ENCODE measurements at places on chromosomes 5 and 9. TPM values are rescaled to one million over a fixed set of nuclear protein-coding genes. Genes with fewer than 3 reads are reported as not detected.

GRCh38 chr5:31888564-31888963, 249.6 kb downstream of the PDZD2 start:
- H3K4me3 ChIP-seq, result no peak overlapping the region
- H3K27ac ChIP-seq, result no peak overlapping the region
- DNase-seq, result no peak
- no peaks in the 10 kb centered on the region for H3K4me1 ChIP-seq
- H3K36me3 ChIP-seq, result no peaks in the 10 kb centered on the region
- no peaks in the 10 kb centered on the region for H3K27me3 ChIP-seq

DNA sequence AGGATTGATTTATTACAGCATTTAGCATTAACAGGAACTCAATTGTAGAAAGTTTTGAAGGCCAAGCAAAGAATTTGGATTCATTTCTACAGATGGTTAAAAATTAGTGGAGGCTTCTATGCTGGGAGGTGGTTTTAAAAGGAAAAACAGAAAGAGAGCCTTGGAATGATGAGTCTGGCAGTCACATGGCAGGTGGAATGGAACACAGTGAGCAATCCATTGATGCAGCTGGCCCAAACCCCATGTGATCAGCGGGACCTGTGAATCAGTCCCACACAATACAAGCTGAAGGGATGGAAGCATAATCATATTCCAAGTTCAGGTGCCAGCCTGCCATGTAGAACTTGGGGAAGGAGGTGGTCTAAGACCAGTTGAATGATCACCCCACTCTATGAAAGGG, 147.9 kb downstream of the PIP5K1B start:
- no peak overlapping the region for H3K27ac ChIP-seq
- H3K4me3 ChIP-seq, result no peak overlapping the region
- H3K36me3 ChIP-seq, result no peaks in the 10 kb centered on the region
- peaks cover 38% of the 10 kb centered on the region for H3K27me3 ChIP-seq
- DNase-seq, result no peak

GRCh38 chr5:80592105-80592504, 22.0 kb upstream of the ANKRD34B start:
- DNase-seq, result no peak
- H3K27ac ChIP-seq, result no peak overlapping the region
- H3K27me3 ChIP-seq, result no peaks in the 10 kb centered on the region

GRCh38 chr5:63822614-63823013, 139.6 kb downstream of the HTR1A start:
- H3K36me3 ChIP-seq, result no peaks in the 10 kb centered on the region
- no peaks in the 10 kb centered on the region for H3K4me1 ChIP-seq
- H3K27me3 ChIP-seq, result no peaks in the 10 kb centered on the region

GRCh38 chr5:124001036-124001615, 489.1 kb downstream of the CSNK1G3 start:
- no peaks in the 10 kb centered on the region for H3K27me3 ChIP-seq
- no peak for DNase-seq
- no peaks in the 10 kb centered on the region for H3K36me3 ChIP-seq
- H3K4me1 ChIP-seq, result peaks cover 14% of the 10 kb centered on the region
- H3K4me3 ChIP-seq, result no peak overlapping the region

Gene SEMA5A
- 0.20 TPM for total RNA-seq

Data from A673 (cell line).